ENCODE measurements at places on chromosomes 11 and 22.

- no peak for DNase-seq
Observed at GRCh38 chr11:32829680-32830412, at the start of gene PRRG4. PRRG4 (plus strand) TSS chr11:32829927; CDS start chr11:32830530, 603 bp downstream.

DNA sequence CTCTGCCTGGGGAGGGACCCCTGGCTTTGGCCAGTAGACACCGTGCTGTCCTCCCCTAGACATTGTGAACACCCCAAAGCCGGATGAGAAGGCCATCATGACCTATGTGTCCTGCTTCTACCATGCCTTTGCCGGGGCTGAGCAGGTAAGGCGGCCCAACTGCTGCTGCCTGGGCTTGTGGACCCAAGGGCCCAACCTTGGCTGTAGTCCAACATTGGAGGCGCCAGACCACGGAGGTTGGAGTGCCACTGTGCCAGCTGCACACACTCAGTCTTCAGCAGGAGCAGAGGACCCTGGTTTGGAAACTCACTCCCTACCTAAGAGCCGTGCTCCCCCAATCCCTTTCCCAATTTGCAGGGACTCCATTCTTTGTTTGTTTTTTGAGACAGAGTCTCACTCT, 9.4 kb downstream of the ACTN3 start:
- DNase-seq = peak; percentile 68

- DNase-seq = no peak
Observed at GRCh38 chr11:77267962-77268361, 33.5 kb downstream of the GDPD4 start.

DNA sequence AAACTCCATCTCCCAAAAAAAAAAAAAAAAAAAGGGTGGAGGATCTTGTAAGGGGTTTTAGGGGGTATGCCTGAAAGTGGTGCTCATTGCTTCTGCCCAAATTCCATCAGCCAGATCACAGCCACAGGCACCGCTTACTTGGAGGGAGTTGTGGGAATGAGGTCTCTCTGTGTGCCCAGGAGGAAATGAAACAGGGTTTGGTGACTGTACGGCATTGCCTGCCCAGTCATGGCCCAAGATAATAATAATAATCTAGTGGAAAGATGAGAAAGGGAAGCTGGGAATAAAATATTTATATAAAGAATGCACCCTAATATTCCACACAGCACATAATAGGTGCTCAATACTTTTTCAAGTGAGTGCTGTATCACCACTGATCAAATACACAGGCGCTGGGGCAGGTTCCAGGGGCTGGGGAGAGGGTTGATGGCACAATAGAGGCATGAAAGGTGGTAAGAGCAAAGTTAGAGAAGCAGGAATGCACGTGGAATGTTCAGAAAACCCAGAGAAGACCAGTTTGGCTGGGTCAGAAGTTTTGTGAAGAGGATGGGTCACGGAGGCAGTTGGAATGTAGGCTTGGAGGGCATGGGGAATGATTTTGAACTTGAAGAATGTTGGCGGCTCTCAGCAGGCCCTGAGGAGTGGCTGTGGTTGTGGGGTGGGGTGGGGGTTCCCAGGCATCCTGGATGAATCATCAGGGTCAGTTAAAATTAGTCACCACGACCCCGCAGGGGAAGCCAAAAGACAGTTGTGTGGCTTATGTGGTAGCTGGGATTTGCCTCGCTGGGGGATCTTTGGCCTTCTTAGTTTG, 12.5 kb upstream of the MB start:
- DNase-seq = no peak

- no peak for DNase-seq
Observed at GRCh38 chr11:128179039-128179438, 408.3 kb downstream of the ETS1 start.

GRCh38 chr11:36488096-36488495, 22.0 kb downstream of the TRAF6 start:
- no peak for DNase-seq

- no peak for DNase-seq
Observed at GRCh38 chr11:61134801-61135257, 26.4 kb downstream of the VPS37C start.

- DNase-seq = no peak
Observed at GRCh38 chr22:26974914-26975803, 317.8 kb downstream of the MIAT start.

GRCh38 chr11:20592741-20593140, 6.7 kb upstream of the SLC6A5 start:
- DNase-seq = no peak

GRCh38 chr22:24564376-24565058, 8.7 kb downstream of the SNRPD3 start:
- DNase-seq = no peak

GRCh38 chr11:45804761-45805304, at the start of gene SLC35C1:
SLC35C1 (plus strand) TSS chr11:45805149; CDS start chr11:45805802, 653 bp downstream.
- peak; percentile 83 for DNase-seq

GRCh38 chr11:2215230-2215560, 43.6 kb upstream of the TH start:
- no peak for DNase-seq

DNA sequence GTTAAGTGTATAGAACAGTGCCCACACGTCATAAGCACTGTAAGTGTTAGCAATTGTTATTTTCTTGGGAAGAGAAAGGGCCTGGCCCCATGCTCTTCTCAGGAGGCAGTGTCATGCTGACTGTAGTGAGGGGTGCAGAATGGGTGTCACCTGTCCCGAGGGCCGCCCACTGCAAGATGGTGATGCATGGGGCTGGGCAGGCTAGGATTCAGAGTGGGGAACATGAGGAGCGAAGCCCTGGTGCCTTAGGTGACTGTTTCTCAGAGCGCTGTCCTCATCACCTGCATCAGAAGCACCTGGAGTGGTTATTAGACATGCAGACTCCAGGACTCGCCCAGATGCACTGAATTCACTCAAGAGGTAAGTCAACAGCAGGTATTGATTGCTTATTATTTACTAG, 101.0 kb upstream of the PARVA start:
- no peak for DNase-seq

GRCh38 chr11:68889948-68890446, 13.6 kb downstream of the MRPL21 start:
- no peak for DNase-seq

DNA sequence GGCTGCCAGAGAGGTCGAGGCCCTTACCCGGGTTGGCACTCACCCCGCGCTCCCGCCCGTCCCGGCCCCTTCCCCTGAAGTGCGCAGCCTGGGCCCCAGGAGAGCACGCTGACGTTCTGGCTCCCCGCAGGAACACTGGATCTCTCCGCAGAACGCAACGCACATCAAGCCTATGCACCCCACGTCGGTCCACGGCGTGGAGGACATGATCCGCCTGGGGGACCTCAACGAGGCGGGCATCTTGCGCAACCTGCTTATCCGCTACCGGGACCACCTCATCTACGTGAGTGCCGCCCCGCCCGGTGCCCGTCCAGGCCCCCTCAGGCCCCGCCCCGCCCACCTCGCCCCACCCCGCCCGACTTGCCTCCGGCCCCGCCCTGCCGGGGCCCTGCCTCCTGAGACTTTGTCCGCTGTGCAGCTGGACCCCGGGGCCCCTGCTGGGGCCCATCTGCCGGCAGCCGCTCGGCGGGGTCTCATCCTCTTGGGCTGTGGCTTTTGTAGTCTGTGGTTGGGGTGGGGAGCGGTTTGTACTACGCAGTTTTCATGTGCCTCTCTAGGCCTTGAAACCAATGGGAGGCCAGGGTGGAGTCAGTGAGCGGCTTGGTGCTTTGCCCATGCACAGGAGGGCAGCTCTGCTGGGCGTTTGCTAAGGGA, 19.7 kb downstream of the MYO7A start:
- no peak for DNase-seq

GRCh38 chr11:27234961-27235360, 128.1 kb downstream of the CCDC34 start:
- DNase-seq = no peak

DNA sequence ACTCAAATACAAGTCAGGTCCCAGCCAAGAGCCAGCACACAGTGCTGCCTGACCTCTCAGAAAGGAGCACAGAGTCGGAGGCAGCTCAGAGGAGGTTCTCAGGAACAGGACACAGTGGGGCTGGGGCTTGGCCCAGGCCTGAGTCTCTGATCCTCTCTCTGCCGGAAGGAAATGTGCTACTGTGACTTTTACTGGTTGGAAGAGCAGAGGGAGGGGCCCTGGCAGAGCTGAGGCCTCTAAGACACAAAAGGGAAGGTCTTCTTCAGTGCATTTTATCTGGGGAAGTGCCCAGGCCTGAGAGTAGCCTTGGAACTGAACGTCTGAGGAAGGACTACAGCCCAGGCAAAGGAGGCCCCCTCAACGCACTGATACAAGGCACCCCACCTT, 16.2 kb upstream of the CASTOR1 start:
- DNase-seq = no peak

GRCh38 chr11:124667601-124668000, 5.9 kb downstream of the SIAE start:
- no peak for DNase-seq

Measured in SHP77 treated with DMSO at 0.1 percent for 48 hours (cell line).